Stimulated activated CD4-positive, alpha-beta T cell treated with anti-CD3 and anti-CD28 coated beads, Interleukin-1b, Interleukin-23, amount 100 ng/mL, for 24 hours (primary cell): ENCODE measurements at places on chromosomes 16 and 17.

DNA sequence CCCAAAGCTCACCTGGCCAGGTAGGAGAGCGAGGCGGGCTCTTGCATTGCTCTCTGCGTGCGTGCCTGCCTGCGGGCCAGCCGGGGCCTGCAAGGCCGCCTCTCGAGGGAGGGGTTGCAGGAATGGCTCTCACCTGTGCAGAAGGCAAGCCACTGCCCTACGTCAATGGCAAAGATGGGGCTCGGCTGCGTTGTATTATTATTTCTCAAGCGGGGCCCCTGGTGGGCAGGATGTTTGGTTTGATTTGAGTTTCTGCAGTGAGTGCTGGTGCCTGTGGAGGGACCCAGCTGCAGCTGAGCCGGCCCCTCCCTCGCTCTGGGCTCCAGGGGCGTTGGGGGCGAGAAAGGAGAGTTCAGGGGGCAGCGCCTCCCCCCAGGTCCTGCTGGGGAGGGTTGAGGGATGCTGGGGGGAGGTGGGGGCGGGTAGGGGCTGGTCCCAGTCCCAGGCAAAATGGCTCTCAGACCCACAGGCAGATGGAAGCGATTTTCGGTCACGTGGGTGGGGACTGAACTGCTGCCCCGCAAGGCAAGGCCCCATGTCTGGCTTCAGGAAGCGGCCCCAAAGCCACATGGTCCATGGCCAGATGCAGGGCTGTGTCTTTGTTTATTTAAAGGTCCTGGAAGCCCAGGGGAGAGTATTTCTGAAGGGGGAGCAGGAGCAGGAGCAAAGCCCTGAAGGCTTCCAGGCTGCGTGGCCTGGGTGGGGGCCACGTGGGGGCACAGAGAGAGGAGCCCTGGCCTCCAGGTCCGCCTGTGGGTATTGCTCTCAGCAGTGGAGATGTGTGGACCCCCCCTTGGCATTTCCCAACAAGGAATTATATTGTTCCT is 338.8 kb downstream of the SEC14L1 start:
- no peak for DNase-seq

DNA sequence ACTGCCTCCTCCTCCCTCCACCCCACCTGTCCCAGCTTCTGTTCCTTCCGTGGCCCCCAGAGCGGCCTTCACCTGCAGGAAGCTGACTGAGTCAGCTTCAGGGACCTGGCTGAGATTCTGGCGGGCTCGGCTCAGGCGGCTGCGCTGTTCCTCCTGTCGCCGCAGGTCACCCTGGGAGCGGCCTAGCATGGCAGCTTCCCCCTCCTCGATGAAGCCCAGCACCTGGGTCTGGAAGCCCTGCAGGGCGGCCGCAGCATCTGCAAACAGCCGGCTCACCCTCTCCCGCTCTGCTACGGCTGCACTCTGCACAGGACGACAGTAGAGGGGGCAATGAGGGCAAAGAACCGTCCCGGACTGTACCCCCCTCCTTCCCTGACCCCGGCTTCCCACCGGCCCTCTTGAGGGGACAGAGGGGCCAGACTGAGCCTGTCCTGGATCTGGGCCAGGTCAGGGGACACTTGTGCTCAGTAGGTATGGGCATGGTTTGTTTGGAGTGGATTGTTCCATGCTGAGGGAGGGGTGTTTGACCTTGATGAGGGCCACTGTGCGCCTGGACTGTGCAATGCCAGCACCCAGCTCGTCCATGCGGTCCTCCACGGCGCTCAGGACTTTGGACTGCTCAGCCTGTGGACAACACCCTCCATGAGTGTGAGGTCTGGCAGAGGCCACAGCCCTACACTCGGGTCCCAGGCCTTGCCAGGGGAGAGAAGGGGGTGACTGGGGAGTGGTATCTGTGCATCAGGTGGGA is 2.0 kb downstream of the TRIM47 start:
- no peak for DNase-seq

- DNase-seq, result no peak
Observed at GRCh38 chr17:77372444-77373298, 231.9 kb downstream of the SEC14L1 start.

DNA sequence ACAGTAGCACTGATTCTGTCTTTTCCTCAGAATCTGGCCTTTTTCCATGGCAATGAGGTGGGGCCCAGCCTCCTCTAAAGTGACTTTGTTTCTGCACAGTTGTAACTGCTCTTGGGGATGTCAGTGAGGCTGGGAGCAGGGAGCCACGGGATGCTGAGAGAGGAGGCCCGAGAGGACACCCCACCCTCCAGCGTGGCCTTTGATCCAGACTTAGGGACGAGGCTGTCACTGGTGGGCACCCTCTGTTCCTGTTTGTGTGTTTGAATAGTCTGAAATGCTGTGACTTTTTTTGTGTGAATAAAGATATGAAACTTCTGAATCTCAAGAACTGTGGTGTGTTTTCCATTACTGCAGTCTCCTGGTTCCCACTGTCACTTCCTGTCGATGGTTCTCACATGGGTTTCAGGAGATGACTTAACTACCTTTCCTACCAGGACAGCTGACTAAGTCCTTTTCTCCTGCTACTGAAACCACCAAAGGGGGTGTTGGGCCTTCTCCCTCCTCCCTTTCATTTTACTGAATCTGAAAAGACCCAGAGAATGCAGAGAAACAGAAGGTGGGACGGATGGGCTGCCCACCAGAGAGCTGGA is 18.6 kb downstream of the KCTD2 start:
- DNase-seq, result no peak

DNA sequence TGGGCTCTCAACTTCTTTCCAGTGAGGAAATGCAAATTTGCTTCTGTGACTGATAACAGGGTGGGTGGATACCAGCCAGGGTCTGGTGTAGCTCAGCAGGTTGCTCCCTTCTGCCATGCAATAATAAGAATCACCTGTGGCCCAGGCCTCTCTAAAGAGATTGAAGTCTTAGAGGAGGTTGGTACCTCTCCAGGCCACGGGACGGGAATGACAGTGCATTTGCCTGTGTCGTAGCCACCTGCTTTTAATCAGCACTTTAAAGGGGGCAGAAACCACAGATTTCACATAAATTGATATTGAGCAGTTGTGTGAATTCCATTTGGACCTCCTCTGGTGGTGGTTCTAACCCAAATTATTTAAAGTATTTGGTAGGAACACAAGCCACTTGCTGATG is 246.9 kb downstream of the PRKCA start:
- no peak for DNase-seq

GRCh38 chr16:12497526-12497925 is 306.2 kb downstream of the CPPED1 start:
- no peak for DNase-seq

DNA sequence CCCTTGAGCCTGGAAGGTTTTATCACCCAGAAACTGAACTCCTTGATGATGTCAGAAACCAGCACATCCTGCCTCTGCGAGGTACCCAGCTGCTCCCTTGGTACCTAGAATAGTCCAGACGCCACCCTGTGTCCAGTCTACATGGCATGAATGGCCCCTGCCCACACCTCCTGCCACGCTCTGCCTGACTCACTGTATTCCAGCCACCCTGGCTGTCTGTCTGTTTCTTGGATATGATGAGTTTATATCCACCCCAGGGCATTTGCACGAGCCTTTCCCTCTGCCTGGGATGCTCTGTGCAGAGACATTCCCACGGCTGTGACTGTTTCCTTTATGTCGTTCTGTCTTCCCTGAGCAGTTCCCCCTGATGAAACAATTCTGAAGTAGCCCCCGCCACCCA is 68.7 kb downstream of the CRISPLD2 start:
- no peak for DNase-seq

GRCh38 chr16:515939-516226 is 11.6 kb upstream of the CAPN15 start:
- no peak for DNase-seq

DNA sequence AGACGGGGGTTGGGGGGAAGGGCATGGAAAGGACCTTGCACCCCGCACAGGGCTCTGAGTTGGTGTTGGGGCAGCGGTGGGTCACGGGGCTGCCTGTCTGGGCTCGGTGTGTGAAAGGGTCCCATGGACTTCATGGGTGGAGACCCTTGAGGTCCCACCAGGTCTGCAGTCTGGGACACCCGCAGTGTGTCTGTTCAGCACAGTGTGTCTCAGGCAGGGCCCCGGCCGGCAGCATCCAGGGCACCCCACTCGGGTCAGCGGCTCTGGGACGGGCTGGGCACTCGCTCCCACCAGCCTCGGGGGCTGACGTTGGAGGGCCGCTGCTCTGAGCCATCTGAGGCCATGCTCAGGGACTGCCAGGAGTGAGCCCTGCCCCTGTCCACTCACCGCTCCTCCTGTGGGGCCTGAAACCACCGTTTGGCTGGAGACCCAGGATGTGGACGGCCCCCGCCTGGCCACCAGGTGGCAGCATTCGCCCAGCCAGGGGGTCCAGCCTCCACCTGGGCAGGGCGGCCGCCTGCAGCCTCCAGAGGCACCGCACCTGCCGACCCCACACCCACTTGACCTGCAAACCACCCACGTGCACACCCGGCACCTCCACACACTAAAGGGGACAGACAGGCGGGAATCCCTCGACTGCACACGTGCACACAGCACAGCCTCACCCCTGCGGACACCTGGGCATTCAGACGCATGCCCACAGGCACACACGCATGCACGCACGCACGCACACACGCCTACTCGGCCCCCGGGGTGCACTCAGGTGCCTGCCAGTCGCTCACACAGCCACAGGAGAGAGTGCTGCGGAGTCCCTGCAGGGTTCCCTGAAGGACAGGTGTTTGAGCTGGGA is 10.1 kb upstream of the ZFPM1 start:
- peak; percentile 70 for DNase-seq

DNA sequence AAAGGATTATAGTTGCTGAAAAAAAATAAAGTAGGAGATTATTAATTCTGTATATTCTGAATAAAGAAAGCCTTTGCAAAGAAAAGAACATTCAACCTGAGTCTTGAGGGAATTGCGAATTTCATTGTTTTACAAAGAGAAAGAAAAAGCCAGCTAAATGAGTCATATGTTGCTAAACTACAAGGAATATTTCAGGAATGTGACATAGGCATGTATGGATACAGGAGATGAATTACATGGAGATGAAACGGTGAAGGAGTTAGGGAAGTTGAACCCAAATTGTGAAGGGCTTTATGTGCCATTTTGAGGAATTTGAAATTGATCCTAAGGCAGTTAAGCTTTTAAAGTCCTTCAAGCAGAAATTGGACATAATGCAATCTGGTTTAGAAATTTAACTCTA is 177.3 kb upstream of the RBL2 start:
- no peak for DNase-seq

DNA sequence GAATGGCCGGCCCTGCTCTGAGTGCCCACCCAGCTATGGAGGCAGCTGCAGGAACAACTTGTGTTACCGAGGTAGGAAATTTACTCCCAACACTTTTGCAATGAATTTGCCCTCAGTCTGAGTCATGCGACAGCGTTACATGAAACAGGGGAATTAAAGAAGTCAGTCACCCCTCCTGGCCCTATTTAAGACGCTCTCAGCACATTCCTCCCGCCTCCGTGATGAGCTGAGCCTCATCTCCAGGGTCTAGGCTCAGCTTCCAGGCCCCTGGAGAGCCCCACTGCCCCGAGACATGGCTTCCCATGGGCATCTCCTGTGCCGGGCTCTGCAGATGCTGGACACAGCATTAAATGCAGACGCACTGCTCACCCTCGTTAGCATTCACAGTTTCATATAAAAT is 35.0 kb downstream of the CRISPLD2 start:
- no peak for DNase-seq

GRCh38 chr16:81767987-81768592 is 11.0 kb upstream of the PLCG2 start:
- DNase-seq, result no peak

DNA sequence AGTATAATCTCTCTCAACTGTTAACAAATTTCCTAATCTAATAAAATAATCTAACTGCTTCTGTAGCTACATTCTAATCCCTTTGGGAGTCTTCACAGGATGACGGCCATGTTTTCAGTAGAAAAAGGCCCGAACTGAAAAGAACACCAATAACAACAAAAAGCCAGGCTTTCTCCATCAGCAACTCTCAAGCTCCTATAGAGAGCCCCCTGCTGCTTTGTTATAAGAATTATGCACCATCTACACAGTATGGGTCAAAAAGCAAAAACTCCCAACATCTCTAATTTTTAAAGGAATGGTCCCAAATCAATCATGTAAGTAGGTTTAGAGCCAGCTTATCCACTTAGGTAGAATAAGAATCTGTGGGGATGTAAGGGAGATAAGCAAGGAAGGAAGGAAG is 163.6 kb upstream of the C17orf78 start:
- DNase-seq, result no peak

DNA sequence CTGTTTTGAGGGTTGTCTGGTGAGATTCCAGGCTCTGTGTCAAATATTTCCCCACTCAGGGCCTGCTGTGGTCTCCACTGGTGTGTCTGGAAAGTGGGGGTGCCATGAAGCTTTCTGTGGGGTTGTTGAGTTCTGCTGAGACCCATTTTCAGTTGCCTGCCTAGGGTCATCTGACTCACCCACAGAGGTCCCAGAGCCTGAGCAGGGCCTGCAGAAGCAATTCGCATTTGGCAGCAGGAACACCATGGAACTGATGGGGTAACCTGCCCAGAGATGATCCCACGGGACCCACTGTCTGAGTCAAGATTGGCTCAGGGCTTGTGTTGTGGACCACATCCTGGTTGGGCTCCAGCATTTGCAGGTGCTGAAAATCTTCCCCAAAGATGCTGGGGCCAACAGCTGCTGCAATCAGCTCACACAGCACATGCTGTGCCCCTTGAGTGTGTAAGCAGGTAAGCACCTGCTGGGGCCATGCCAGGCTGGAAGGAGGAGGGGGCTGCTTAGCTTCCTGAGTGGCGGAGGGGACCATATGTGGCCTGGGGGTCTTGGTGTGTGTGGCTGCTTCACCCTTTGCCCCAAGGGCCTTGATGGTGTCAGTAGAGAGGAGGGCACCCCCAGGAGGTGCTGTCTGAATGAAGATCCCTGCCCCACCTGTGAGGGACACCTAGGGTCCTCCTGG is 1726.1 kb downstream of the TP53TG3F start:
- DNase-seq, result no peak

DNA sequence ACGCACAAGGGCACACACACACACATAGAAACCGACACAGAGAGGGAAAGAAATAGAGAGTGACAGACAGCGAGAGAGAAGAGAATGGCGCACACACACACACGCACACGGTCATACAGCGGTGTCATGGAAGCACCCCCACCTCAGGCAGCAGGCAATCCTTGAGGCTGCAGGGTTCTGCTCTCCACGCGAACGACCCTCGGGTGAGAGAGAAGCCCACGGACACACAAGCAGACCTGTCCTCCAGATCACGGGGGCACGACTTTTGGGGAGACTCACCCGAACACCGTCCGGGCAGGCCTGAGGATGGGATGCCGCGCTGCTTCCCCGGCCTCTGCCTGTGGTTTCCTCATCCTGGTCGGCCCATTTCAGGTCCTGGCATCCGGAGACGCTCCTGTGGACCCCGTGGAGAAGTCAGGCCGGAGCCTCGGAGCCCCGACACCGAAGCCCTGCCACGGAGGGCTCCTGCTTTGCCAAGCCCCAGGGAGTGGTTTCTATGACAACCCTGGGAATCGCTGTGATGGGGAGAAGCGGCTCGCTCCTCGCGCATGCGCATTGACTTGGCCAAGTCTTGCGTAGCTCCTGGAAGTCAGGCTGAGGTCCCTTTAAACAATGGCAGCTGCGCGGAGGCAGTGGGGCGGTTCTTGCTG is 118.2 kb upstream of the KCNJ18 start:
- DNase-seq, result no peak

- no peak for DNase-seq
Observed at GRCh38 chr16:1154291-1154886, 1.5 kb downstream of the CACNA1H start.

- no peak for DNase-seq
Observed at GRCh38 chr16:89553733-89554132, 6.7 kb upstream of the RPL13 start.

GRCh38 chr17:79830763-79831264 is 8.4 kb downstream of the CBX4 start:
- DNase-seq, result no peak

GRCh38 chr17:1164935-1165556 is 14.7 kb downstream of the ABR start:
- DNase-seq, result no peak

GRCh38 chr17:48113201-48113676 is 5.7 kb downstream of the SNX11 start:
- DNase-seq, result no peak
